ENCODE measurements at places on chromosomes 13 and 19.

DNA sequence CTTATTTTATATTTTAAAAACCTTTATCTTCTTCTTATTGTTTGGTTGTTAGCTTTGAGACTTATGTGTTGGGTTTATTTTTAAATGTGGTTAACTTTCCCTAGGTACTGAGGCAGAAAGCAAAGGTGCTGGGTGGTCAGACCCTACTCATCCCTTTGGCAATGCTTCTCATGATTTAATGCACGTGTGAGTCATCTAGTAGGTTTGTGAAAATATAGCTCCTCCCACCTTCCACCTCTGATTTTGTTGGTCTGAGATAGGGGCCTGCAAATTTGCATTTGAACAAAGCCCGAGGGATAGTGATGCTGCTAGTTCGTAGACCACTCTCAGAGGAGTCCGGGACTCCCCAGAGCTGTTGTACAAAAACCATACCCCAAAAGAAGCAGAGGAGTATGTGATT, 771.3 kb upstream of the ARGLU1 start:
- no peak for DNase-seq

GRCh38 chr19:51186323-51186722, 38.6 kb upstream of the CD33 start:
- DNase-seq: no peak

- DNase-seq: no peak
Measured at GRCh38 chr19:9531933-9532332, 6.5 kb downstream of the ZNF426 start.

DNA sequence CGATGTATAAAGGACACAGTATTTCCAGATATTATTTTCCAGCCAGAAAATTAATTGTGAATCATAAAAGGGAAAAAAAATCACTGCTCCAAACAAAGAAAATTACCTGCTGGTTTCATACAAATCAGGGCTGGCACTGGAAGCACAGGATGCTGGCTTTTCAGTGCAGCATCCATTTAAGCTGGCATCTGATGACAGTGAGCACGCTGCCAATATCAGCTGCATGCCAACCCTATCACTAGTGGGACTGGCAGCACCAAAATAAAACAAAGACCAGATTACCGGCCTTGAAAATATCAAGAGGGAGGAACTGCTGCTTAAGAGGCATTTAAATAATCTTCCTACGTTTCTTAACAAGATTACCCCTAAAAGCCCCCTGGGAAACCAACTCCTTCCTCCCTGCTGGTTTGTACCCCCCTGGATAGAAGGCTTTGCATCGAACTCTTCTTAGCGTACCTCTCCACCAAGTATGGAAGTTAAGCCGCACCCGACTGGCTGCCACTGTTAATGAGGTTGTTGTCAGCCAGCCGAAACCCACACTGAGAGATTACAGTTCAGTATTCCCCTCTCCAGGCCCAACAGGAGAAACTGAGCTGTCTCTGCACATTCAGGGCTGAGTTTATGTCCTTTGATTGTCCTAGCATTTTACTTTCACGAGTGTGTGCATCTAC, 257.8 kb downstream of the EFNB2 start:
- no peak for DNase-seq

DNA sequence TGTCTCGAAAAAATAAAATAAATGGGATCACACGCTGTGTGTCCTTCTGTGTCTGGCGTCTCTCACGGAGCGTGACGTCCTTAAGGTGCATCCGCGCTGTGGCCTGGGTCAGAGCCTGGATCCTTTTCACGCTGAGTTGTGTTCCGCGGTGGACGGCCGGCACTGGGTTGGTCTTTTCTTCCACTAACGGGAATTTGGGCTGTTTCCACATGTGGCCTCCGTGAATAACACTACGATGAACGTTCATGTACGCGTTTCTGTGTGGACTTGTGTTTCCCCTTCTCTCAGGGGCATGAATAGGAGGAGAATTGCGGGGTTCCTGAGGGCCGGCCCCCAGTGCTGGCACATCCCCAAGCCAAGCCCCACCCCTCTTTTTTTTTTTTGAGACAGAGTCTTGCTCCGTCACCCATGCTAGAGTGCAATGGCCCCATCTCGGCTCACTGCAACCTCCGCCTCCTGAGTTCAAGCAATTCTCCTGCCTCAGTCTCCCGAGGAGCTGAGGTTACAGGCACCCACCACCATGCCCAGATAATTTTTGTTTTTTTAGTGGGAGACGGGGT, 6.2 kb upstream of the PTBP1 start:
- DNase-seq: no peak

- no peak for DNase-seq
Measured at GRCh38 chr13:78198419-78198818, 279.8 kb upstream of the EDNRB start.

DNA sequence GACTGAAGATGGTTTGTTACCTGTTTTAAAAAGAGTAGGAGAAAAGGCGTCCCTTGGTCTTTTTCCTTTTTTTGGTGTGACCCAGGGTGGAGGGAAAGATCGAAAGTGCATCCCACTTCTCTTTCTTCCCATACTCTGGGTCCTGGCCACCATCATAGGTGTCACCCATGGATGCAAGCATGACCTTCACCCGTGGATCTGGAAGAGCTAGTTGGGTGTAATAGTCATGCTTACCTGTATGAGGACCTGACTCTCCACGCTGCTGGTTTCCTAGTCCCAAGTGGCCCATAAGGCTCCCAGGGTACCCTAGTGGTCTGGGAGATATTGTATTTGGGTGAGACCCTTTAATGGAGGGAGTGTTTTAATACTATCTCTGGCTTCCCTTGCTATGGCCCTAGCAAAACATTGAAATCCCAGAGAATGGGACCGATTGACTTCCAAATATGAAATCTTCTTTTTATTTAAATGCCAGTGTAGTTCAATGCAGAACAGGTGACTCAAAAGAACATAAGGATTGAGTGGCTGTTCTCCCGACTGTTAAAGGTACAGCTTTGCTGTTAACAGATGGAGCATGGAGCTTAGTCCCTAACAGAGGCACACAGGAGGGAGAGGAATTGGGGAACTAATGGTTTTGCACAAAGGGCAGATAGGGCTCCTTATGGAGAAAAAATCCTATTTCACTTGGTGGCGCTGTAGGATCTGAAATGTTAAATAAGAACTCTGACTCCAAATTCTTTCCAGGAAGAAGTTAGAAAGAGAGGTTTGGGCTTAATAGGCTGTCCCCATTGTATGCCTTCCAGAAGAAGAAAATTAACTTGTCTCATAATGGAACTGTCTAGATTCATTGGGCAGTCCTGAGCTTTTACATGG, 7.0 kb upstream of the ZNF550 start:
- no peak for DNase-seq

GRCh38 chr19:38932425-38933179, 1.9 kb downstream of the MRPS12 start:
- peak; percentile 12 for DNase-seq

Data from stimulated activated CD4-positive, alpha-beta T cell treated with anti-CD3 and anti-CD28 coated beads, Interleukin-4, amount 100 ng/mL, for 48 hours (primary cell).